ENCODE measurements at places on chromosomes 12 and 14.

GRCh38 chr12:13194401-13195110 is 2.0 kb upstream of the EMP1 start:
- DNase-seq = no peak

DNA sequence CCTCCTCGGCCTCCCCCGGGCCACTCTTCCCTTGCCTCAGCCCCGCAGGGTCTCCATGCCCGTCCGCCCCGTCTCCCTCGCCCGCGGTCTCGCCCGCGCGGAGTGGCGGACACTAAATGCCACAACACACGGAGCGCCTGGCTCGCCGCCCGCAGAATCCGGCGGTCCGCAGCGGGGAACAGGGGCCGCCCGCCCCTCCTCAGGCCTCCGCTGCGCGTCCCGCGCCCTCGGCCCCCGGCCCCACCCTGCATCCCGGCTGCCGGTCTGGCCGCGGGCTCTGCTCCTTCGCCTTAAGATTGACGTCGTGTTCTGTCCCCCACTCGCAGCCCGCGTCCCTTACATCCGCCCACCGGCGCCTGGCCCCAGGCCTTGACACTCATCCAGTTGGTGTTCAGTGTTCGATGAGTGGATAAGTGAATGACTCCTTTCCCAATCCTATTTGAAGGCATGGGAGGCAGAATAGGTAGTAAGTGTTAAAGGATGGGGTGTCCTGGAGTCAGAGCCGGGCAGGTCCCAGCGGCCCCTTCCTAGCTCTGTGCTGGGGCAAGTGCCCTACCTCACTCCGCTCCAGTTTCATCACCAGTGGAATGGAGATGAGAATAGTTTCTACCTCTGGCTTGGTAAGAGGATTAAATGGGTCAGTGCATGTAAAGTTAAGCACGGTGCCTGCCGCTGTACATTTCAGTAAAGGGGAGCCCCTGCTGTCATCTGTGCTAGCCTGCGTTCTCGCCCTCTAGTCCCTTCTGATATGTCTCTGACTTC is 622 bp downstream of the TECPR2 start:
- no peak for DNase-seq

DNA sequence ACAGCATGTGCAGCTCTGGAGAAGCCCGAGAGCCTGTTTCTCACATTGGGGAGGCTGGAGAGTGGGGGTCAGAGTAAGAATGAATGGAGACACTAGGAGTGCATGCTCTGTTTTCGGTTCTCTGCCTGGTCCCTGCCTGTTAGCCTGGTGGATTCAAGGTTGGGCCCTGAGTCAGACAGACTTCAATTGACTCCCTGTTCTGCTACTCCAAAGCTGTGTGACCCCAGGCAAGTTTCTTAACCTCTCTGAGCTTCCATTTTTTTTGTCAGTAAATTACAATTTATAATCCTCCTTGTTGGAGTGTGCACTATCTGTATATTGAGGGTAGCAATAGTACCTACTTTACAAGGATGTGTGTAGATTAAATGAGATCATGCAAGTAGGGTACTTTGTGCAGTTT is 102.6 kb upstream of the ESRRB start:
- no peak for DNase-seq

DNA sequence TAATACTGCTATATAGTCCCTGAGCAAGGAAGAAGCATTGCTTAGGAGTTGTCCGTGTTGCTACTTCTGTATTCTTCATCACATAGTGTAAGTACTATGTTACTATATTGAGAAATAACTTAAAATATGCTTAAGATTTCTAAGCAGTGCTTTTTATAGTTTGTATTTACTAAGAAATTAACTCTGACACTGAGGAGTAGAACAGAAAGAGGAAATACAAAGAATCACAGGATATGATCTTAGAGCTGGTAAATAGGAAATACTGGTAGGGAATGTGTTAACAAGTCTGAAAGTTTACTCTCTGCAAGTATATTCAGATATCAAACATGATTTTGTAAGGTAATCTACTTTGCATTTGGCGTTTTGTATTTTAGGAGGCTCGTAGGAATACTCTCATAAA is 15.5 kb downstream of the XPOT start:
- no peak for DNase-seq

DNA sequence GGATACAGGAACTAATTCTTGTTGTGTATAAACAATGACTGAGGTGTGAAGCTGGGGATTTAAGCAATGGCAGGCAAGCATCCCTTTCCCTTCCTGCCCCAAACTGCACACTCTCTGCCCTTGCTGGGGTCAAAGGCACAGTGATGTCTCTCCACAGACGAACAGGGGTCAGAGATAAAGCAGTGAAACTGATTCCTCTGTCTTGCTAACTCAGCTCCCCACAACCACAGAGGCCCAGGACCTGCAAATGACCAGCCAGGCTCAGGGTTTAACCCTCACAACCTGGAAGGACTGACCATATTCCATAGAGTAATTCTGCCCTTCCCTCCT is 67.2 kb downstream of the CCDC88C start:
- DNase-seq = no peak

GRCh38 chr14:33010495-33010894 is 71.8 kb downstream of the NPAS3 start:
- no peak for DNase-seq

GRCh38 chr12:57619434-57620244 is 8.4 kb downstream of the ARHGEF25 start:
- DNase-seq = no peak

DNA sequence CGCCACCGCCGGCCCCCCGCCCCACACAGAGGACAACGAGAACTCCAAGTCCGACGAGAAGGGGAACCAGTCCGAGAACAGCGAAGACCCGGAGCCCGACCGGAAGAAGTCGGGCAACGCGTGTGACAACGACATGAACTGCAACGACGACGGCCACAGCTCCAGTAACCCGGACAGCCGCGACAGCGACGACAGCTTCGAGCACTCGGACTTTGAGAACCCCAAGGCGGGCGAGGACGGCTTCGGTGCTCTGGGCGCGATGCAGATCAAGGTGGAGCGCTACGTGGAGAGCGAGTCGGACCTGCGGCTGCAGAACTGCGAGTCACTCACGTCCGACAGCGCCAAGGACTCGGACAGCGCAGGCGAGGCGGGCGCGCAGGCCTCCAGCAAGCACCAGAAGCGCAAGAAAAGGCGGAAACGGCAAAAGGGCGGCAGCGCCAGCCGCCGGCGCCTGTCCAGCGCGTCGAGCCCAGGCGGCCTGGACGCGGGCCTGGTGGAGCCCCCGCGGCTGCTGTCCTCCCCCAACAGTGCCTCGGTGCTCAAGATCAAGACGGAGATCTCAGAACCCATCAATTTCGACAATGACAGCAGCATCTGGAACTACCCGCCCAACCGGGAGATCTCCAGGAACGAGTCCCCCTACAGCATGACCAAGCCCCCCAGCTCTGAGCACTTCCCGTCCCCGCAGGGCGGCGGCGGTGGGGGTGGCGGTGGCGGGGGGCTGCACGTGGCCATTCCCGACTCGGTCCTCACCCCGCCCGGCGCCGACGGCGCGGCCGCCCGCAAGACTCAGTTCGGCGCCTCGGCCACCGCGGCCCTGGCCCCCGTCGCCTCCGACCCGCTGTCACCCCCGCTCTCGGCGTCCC is 150.9 kb downstream of the EGLN3 start:
- DNase-seq = no peak

DNA sequence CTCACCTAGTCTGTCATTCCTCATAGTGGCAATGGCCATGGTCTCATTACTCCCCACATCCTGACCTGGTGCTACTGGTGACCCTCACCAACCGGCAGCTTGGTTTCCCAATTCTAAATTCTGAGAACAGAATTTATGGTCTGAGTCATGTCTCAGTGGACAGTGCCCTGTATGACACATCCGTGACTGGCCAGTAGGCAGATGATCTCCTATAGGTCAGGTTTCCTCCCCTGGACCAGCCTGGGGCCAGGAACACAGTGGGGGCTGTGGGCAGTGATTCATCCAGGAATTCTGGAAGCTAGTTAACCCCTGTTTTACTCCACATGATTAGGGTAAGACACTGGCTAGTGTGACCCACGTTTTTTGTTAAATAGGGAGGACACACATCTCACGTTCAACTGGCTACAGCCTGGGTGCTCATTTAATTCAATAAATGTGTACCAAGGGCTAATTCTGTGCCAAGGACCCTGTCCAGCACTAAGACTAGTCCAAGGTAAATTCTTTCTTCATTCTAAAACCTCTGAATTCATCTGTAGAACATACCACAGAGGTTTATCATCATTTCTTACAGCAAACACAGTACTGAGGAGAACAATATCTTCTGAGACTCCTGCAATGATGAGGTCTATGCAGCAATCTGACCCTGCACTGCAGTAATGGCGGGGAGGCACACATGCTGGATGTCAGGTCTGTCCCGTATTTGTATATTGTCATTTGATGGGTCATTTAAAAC is 249.6 kb upstream of the TBX3 start:
- no peak for DNase-seq

DNA sequence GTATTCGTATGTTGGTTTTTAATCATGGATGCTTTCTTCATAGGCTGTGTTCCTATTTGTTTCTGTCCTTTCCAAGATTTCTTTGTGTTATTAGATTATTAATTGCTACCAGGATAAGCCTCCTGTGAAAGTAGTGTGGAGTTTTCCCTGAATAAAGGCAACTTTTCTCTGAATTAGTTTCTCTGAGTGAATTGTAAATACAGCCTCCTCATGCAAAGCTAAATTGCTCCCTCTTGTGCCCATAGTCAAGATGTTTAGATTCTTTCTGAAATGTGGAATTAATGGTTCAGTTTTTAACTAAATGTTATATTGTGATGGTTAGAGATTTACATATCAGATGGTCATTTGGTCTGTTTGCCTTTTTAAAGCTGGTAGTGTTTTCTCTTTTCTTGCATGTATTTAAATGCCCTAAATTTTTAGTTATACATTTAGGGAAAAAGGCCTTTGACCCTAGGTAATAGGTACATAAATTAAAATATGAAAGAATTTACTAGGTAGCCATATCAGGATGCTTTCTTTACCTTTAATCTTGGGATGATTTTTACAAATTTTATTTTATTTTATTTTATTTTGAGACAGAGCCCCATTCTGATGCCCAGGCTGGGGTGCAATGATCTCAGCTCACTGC is 8.9 kb downstream of the APAF1 start:
- DNase-seq = no peak

DNA sequence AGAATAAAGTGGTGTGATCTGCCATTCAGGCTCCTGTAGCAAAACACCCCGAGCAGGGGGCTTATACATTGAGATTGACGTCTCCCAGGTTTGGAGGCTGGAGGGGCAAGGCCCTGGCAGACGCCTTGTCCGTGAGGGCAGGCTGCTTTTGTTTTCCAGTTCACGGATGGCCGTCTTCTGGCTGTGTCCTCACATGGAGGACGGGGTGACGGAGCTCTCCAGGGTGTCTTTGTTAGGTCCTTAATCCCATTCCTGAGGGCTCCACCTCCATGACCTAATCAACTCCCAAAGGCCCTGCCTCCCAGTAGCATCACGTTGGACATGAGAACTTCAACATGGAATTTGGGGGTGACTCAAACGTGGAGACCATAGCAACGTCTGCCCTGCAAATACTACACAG is 147.7 kb downstream of the KIF26A start:
- DNase-seq = no peak

DNA sequence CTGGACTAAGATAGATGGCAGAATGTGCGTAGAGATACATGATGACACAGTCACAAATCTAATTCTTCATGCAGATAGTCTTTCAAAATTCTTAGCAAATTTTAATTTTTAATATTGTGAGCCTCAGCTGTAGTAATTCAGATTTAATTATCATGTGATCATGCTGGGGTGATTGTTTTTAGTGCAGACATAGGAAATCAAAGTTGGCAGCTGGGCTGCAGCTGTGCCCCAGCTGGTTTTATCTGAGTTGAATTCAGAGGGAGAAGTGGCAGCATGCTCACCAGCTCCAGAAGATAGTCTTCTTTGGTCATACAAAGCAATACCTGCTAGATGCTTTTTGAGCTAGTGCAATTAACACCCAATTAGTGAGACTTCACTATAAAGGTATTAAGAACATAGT is 292.9 kb downstream of the RAD51B start:
- no peak for DNase-seq

Measured in stimulated activated CD4-positive, alpha-beta T cell treated with anti-CD3 and anti-CD28 coated beads, Interleukin-1b, Interleukin-23, amount 100 ng/mL, for 1 hour (primary cell).